Epithelial cell of esophagus (primary cell): ENCODE measurements at places on chromosomes 11 and 22.
A peak's percentile ranks its signal among the peaks of the same experiment; 100 is the strongest.

- DNase-seq = no peak
These were observed 156.0 kb downstream of the MPPED1 start for GRCh38 chr22:43567691-43568324.

DNA sequence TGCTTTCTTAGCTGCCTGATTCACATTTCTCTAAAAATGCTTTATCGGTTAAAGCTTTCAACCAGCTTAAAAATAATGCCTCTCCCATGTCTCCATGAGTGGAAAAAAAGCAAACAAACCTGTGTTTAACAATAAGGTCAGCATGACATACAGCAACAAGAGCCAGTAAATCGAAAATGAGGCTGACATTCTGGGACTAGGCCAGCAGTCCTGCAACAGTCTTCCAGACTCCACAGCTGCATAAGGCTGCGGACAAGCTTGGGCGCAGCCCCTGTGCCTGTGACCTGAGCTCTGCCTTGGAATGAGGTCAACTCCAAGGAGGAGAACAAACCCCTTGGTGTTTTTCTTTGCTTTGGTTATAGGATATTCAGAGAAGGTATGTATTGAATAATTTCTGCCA is 95.5 kb downstream of the PGR start:
- peak; percentile 11 for DNase-seq

DNA sequence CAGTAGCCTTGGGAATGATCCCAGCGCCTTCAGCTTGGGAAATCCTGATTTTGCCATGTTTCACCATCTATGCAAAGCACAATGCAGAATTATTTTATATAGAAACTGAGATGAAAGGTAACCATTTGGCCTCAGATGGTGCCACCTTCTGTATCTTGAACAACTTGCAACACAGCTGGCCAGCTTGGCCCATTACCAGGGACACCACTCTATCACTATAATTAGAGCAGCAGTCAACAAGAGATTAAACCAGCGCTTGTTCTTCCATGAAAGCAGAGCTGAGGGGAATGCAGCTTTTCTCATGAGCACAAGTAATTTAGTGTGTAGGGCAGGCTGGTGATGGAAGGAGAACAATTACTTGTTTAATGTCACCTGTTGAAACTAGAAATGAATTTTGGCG is 6.7 kb upstream of the ZDHHC13 start:
- DNase-seq = no peak

- no peak for DNase-seq
These were observed 38.9 kb downstream of the GRIA4 start for GRCh38 chr11:105648762-105649161.

DNA sequence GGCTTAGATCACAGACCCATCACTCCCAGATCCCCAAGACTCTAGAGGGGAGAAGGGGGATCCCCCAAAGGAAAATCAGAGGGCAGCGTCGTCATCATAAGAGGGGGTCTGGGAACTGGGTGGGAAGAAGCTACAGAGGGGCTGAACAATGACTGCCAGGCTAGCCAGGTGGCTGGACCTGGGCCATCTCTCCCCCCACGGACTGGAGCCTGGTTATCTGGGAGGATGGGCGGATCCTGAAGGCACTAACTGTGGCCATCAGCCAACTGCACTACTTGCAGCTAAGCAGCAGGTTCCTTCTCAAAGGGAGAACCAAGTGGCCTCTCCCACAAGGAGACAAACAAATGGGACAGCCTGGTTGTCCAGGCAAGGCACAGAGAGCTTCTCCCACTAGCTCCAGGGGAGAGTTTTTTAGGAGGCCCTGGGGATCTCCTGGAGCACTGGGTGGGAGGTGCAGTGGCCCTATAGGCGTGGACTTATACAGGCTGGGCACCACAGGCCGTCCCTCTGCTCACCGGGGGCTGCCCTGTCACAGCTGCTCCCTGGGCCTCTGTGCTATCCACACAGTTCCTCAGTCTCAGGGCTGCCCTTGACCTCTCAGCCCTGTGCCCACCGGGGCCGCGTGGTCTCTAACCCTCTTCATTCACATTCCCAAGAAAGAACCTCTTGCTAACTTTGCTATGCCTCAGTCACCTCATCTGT is 15.4 kb downstream of the P2RY6 start:
- no peak for DNase-seq
